Aorta (tissue), 5 donors: ENCODE measurements at places on chromosomes 6 and 20. TPM values are rescaled to one million over a fixed set of nuclear protein-coding genes. Genes with fewer than 3 reads are reported as not detected.

SIRPB1 gene
- 3.1 TPM for total RNA-seq

AFG1L gene
- total RNA-seq: 5.1 TPM

TBX18 gene
- total RNA-seq: 58.6 TPM

SRXN1 gene
- total RNA-seq: 17.7 TPM

SMLR1 gene
- not detected for total RNA-seq

GNAS gene
- 838 TPM for total RNA-seq

IRF4 gene
- total RNA-seq: 1.6 TPM

KCNK17 gene
- total RNA-seq: 1.6 TPM

USP49 gene
- 5.3 TPM for total RNA-seq

RIPOR3 gene
- 3.4 TPM for total RNA-seq

CMTR1 gene
- total RNA-seq: 31.5 TPM
